ENCODE measurements at places on chromosomes 11 and 22.
A peak's percentile ranks its signal among the peaks of the same experiment; 100 is the strongest.

GRCh38 chr11:925158-925495, 543 bp upstream of the AP2A2 start:
- no peak for DNase-seq

GRCh38 chr11:73856031-73856567, 20.5 kb downstream of the COA4 start:
- DNase-seq = no peak

- no peak for DNase-seq
Measured at GRCh38 chr11:113373306-113373705, 14.3 kb upstream of the ANKK1 start.

GRCh38 chr11:45722144-45722543, 56.7 kb upstream of the CHST1 start:
- DNase-seq = no peak

DNA sequence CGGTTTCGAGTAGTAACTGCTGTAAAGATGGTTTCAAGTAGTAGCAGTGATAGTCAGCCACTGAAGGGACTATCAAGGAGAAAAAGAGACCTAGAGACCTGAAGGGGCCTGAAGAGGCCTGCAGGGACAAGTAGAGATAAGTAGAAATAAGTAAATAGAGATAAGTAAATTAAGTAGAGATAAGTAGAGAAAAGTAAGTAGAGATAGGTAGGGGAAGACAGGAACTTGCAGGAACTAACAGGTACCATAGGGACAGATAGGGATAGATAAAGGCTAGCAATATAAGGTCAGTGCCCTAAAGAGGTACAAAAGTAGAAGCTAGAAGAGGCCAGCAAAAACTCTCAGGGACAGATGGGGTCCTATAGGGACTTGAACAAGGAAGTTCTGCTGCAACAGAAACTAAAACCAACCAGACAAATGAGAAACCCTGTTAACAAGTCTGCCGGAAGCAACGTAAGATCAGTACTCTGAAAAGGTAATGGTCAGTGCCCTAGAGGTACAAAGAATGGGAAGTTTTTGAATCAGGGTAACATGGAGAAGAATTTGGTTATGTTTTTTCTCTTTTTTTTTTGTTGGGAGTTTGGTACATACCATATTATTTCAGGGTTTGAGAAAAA, 9.6 kb upstream of the SC5D start:
- DNase-seq = no peak

- DNase-seq = no peak
Measured at GRCh38 chr11:125084761-125085231, 21.7 kb downstream of the SLC37A2 start.

DNA sequence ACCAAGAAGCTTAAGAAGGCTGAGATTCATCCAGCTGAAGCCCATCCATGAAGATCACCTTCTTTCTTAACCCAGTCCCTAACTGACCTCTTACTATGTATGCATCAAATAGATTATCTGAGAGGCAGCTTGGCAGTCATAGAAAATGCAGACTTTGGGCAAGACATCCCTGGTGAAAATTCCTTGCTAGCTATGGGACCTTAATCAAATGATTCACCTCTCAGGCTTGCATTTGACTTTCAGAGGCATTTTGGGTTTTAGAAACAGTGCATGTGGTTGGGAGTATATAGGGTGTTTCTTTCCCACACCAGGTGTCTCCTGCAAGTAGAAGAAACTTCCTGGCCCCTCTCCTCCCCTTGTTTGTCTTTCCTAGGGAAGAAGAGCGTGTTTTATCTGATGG, 188.5 kb upstream of the ISX start:
- DNase-seq = no peak

- peak; percentile 37 for DNase-seq
Measured at GRCh38 chr11:68816917-68817419, 24.7 kb downstream of the CPT1A start.

DNA sequence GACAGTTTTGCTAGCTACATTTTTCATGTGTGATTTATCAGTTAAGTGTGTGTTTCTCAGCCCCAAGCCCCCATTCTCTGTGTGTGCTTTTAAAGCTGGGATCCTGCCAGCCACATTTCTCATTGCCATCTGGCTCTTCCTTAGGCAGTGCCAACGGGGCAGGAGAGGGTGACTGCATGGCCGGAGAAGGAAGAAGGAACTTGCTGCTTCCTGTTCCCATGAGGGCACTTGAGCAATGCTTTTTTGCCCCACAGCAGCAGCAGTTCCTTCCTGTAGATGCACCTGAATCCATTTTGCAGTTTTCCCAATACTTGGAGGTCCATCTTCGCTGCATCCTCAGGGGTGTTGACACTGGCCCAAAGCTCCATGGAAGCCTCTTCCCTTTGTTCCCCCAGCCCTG, 37.5 kb downstream of the TNRC6B start:
- no peak for DNase-seq

- no peak for DNase-seq
Measured at GRCh38 chr22:26464312-26464711, 19.3 kb downstream of the HPS4 start.

- peak; percentile 54 for DNase-seq
Measured at GRCh38 chr11:128492903-128493569, 94.3 kb downstream of the ETS1 start.

GRCh38 chr11:129766898-129767604, 48.6 kb upstream of the TMEM45B start:
- peak; percentile 32 for DNase-seq

- DNase-seq = no peak
Measured at GRCh38 chr11:16605389-16605893, 133.0 kb upstream of the C11orf58 start.

GRCh38 chr22:22951035-22951434, 63.4 kb downstream of the IGLL5 start:
- DNase-seq = no peak

GRCh38 chr11:76955459-76956114, 78.6 kb upstream of the B3GNT6 start:
- DNase-seq = no peak

GRCh38 chr22:23742505-23743264, 8.2 kb downstream of the ZNF70 start:
- DNase-seq = no peak

GRCh38 chr11:95595541-95595940, 194.0 kb downstream of the FAM76B start:
- no peak for DNase-seq

DNA sequence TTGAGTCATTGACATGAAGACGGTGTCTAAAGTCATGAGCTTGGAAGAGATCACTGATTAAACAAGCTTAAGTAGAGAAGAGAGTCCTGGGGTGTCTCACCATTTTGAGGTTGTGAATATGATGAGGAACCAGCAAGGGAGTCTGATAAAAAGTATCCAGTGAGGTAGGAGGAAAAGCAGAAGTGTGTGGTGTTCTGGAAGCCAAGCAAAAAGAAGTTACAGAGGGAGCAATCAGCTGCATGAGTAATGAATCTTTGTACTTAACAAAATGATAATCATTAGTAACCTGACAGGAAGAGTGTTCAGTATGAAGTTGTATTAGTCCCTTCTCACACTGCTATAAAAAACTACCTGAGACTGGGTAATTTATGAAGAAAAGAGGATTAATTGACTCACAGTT, 131.3 kb downstream of the C11orf87 start:
- no peak for DNase-seq

DNA sequence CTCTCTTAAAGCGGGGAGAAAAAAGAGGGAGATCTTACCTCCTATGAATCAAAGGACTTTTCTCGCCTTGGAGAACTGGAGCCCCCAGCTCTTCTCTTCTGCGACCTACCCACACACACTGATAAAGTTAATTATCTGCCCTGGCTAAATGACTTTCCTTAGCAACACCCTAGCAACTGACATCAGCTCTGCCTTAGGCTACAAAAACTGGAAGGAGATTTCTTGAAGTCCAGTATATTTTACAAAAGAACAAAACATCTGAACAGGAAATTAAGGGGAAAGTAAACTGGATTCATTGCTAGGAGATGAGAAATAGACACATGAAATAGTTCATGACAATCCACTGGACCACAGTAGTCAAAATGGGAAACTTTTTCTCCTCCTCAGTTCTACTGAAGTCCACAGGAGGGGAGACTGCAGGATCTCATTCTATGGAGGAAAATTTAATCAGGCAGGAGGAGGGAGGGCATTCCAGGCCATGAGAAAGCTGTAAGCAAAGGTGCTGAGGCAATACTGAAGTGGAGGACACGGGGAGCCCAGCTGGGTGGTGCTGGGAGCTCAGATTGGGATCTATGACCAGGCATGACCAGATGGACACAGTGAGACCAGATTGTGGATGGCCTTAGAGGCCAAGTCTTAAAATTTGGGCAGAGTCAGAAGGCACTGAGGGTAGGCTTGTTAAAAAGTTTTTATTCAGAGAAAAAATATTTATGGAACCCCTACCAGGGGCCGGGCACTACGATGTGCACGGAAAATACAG, 3.7 kb upstream of the SPON1 start:
- DNase-seq = no peak

DNA sequence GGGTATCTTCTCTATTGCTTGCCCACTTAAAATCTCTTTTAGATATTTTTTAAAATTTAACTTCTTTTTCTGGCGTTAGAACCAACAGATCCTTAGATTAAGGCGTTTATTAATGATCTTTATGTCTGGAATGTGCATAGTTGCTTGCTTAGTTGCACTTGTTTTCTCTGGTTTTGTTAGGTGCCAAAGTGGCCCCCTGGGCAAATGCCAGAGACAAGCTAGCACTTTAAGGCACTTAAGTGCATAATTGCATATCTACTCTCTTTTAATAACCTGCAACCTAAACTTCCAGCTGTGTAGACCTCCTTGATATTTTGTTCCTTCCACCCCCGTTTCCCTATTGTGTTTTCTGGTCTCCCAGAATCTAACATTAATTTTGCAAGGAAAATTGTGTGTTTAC, 3.3 kb downstream of the RBM4 start:
- no peak for DNase-seq

- DNase-seq = no peak
Measured at GRCh38 chr11:89168396-89168795, 9.3 kb upstream of the TYR start.

DNA sequence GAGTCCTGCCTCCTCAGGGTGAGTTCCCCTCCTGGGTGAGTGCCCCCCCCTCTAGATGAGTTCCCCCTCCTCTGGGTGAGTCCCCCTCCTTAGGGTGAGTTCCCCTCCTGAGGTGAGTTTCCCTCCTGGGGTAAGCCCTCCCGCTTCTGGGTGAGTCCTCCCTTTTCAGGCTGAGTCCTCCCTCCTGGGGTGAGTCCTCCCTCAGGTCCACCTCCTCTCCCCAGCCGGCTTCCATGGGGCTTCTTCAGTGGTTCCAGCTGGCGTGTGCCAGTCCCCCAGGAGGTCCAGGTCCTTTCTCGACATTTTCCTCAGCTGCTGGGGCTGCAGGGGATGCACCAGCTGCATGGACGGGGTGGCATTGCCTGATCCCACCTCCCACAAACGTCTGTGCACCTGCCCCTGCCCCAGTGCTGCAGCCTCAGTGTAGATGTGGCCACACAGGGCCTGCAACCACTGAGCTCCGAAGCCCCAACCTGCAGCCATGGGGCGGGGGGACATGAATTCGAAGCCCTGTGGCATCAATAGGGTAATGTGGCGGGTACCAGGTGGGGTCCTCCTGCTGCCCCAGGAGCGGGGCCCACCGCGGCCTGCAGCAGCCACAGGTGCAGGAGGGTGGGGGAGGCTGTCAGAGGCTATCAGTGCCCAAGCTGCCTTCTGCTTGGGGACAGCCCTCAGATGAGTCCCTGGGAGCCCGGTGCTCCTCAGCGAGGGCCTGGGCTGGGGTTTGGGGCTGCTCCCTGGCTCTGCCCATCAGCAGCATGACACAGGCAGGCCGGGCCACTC, 101.3 kb upstream of the FGF3 start:
- DNase-seq = no peak

DNA sequence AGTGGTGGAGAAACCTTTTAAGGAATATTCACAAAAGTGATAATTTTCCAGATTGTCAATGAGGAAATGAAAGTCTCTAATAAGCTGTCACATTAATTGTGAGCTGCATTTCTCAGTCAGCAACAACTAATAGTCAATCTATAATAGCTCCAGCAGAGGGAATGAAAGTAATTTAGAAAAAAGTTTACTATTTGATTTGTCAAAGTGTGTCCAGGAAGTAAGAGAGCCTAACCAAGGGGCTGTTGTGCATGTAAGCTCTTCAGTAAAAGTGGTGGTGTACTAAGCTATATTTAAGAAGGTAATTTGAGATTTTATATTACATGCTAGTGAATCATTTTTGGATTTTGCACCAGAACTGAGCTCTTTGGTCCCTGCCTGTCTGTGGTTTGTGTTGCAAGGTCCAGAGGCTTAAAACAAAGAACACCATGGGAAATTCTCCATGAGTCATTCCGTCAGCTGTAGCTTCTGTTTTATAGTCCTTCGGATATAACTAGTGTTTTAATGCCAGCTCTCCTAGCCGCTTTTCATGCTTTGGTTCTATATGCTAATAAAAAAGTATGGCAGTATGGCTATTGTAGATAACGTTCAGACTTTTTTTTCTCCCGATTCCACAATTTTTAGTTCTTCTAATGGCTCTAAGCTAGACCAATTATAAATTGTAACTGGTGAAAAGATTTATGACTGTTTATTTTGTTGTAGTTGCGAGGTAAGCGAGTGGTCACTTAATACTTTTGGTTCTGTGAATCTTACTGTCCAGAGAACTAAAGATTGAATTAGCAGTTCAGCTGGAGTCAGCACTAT, 64.6 kb downstream of the ARHGEF12 start:
- no peak for DNase-seq

- DNase-seq = no peak
Measured at GRCh38 chr11:43989162-43989981, 46.9 kb downstream of the C11orf96 start.

DNA sequence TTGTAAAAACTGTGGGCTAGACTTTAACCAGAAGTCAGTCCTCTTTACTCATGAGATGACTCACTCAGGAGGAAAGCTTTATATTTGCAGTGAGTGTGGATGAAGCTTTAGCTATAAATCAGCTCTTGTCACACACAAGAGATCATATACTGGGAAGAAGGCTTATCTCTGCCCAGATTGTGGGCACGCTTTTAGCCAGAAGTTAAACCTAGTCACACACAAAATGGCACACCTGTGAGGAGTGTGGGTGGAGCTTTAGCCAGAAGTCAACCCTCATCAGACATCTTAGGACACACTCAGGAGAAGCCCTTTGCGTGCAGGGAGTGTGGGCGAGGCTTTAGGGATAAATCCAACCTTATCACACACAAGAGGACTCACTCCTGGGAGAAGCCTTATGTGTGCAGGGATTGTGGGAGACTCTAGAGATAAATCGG, 706.9 kb upstream of the LUZP2 start:
- DNase-seq = no peak

GRCh38 chr22:41417622-41418390, 28.8 kb downstream of the TOB2 start:
- no peak for DNase-seq

DNA sequence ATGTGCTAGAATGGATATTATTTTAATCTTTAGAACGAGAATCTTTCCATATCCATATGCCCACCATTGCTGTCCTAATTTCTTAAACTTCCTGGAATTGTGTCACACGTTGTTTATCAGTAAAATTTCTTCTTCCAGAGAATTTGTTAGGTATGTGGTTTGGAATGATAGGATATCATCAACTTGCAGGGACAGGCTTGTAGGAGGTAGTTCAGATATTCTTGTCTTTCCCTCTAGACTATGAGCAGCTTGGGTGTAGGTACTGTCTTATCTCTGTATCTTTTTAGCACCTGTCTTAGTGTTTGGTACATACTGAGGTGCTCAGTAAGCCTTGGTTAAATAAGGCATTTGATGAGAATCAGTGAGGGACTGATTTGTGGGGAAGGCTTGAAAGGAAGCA, 3.4 kb downstream of the CTNND1 start:
- DNase-seq = no peak

All from activated CD4-positive, alpha-beta T cell treated with anti-CD3 and anti-CD28 coated beads for 48 hours (primary cell).